ENCODE measurements at places on chromosomes 4 and X. TPM values are rescaled to one million over a fixed set of nuclear protein-coding genes. Genes with fewer than 3 reads are reported as not detected.

- no peak for DNase-seq
Measured at GRCh38 chr4:124025428-124025827, 628.8 kb downstream of the SPRY1 start.

GRCh38 chr4:52651996-52652672, 7.0 kb downstream of the USP46 start:
- DNase-seq = no peak

- no peak for DNase-seq
Measured at GRCh38 chrX:135481696-135482179, 38.7 kb upstream of the INTS6L start.

- no peak for DNase-seq
Measured at GRCh38 chr4:137981277-137981676, 260.9 kb downstream of the SLC7A11 start.

DNA sequence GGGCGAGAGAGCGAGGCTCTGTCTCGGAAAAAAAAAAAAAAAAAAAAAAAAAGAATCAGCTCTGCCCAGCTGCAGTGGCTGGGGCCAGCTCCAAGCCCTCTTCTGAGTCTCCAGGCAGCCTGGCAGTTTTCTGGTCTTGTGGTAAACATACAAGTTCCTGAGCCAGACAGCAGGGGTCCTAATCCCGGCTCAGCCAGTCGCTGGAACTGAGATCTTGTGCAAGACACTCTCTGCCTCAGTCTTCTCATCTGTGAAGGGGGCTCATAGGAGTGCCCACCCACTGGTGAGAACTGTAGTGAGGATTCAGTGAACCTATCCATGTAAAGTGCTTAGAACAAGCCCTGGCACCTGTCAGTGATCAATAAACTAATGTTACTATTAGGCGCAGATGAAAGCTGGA, 41.8 kb downstream of the C4orf50 start:
- no peak for DNase-seq

- no peak for DNase-seq
Measured at GRCh38 chrX:111811831-111812230, 64.2 kb upstream of the TRPC5OS start.

DNA sequence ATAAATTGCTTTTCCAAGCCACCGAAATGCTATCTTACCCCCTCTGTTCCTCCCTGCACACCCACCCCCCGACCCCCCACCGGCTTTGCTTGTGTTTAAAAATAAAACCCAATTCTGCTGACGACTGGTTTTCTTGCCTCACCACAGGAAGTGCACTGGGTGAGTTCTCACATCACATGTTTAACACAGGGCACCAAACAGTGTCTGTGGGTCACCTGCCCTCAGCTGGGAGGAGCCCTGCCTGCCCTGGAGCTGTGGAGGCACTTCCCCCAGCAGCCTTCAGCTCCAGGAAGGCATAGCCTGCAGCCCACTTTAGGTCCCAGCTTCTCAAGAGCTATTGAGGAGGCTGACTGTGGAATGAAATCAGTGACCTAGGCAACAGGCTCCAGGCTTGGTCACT, 8.8 kb downstream of the TMEM255A start:
- peak; percentile 15 for DNase-seq

- no peak for DNase-seq
Measured at GRCh38 chr4:79823148-79823763, 249.8 kb downstream of the ANTXR2 start.

Gene DGKK
- not detected for total RNA-seq

DNA sequence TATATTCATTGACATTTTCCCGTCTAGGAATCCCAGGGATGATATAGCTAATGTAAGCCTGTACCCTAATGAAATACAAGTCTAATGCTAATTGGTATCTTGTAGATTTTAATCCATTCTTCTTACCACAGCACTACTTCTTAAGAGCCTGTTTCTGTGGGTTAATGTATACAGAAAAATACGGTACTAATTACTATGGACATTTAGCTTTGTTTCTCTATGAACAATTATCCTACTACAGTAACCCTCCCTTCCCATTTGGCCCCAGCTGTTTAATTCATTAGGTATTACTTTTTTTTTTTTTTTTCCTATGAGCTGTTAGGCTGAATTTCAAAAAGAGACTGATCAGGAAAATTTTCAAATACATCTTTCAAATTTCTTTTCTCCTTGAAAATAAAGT, 245.1 kb upstream of the SLC7A11 start:
- no peak for DNase-seq
